Stimulated activated CD4-positive, alpha-beta T cell treated with anti-CD3 and anti-CD28 coated beads, TNF-alpha, amount 100 ng/mL, for 24 hours (primary cell): ENCODE measurements at places on chromosomes 7 and 10.

DNA sequence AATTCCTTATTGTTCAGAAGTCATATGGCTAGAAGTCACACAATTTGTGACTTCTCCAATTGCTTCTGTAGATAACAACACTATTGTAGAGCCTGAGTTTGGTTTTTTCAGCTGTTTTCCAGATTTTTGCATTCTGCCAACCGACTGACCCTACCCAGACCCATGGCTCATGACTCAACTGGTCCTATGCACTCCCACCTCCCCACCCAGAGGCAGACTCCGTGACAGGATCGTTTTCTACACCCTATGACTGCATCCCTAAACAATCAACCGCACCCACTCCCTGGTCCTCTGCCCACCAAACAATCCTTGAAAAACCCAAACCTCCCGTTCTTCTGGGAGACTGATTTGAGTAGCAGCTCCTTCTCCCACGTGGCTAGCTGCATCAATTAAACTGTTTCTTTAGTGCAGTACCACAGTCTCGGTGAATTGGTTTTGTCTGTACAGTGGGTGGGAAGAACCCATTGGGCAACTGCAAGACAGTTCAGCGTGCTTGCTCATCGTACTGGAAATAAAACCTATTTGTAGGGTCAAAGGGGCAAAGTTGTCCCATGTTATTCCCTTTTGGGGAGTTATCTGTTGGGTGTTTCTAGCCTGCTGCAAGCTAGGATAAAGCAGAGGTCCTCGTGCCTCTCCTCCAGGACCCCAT is 150.3 kb upstream of the FAM20C start:
- no peak for DNase-seq

DNA sequence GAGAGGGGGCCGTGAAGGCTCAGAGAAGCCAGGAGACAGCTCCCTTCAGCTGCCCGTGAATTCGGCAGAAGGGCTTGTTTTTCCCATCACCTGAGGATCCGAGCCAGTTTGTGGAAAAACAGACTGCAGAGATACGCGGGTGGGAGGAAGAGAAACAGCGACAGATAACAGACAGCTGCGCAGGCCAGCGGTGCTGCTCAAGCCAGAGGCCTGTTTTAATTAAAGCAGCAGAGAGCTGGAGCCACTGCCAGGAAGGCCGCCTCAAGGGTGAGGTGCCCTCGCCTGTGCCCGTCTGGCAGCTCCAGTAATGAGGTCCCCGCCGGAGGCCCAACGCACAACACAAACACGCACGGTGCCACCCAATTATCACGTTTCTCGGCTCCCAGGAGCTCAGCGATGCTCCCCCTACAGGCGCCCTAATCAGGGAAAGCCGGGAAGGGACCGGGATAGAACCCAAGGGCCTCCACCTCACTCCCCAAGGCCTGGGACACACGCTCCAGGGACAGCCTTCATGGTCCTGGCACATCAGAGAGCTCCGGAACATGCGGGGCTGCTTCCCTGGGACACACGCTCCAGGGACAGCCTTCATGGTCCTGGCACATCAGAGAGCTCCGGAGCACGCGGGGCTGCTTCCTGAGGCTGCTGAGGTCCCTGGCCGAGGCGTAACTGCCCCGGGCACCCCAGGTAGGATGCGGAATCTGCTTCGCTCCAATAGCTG is 60.6 kb upstream of the DNAAF5 start:
- DNase-seq, result no peak

- DNase-seq, result no peak
These were observed 688.1 kb downstream of the SUGCT start for GRCh38 chr7:40822861-40823260.

DNA sequence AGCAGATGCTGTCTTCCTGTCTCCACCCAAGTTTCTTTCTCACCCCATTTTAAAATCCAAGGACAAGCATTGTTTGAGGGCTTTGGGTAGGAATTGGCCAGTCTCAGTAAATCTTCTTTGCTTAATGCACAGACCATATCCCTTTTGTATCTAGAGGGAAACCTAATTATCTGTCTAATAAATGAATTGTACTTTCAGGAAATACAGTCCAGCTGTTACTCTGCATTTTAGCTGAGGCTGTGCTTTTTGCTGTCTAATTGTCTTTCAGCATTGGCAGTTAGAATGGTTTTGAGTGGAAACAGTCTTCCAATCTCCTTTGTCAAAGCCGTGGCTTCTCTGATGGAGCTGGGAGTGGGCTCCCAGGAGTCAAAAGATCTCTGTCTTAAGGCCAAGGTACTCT is 388.2 kb downstream of the SORCS3 start:
- DNase-seq, result no peak

GRCh38 chr7:34575006-34575405 is 83.0 kb upstream of the NPSR1 start:
- DNase-seq, result no peak

DNA sequence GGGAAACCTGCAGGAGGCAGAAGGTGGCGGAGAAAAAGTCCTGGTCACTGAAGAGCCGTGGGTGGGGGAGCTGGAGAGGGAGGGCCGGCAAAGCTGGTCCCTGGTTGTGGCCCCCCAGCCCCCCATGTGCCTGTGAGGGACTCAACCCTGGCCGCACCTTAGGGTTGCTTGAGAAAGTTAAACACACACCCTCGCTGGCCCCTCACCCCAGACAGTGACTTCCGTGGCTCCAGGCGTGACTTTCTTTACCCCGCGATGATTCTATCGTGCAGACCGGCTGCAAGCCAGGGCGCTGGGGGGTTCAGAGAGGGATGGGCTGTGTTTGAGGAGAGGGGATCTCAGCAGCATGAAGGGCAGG is 447.6 kb upstream of the FOXK1 start:
- no peak for DNase-seq

GRCh38 chr7:132182992-132183391 is 393.3 kb downstream of the PLXNA4 start:
- DNase-seq, result no peak

DNA sequence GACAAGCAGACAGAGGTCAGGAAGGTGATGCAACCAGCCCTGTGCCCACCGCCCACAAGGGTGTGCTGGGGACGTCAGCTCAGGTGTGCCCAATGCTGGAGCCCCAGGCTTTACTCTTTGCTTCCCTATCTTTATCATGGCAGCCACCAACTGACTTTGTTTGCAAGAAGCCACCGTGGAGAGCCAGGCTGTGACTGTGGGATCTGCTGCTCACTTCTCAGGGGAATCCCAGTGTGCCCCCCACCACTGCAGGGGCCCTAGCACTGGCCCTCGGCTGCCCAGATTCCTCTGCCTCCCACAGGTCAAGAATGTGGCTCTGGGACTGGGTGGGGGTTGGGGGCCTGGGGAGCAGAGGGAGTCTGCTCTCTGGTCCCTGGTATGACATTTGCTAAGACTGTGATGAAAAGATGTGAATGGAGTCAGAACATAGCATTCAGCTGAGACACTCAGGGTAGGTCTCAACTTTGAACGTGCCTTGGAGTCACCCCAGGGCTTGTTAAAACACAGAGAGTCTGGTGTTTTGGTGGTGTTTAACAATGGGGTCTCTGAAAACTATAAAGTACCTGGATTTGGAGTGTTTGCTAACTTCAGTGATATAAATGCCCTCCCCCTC is 47.3 kb downstream of the ARHGAP22 start:
- no peak for DNase-seq

GRCh38 chr10:123868038-123869019 is 23.3 kb downstream of the CPXM2 start:
- no peak for DNase-seq
